ENCODE measurements at places on chromosomes 3 and 15. TPM values are rescaled to one million over a fixed set of nuclear protein-coding genes. Genes with fewer than 3 reads are reported as not detected.

OR4F6 gene
- total RNA-seq = not detected

LDHAL6B gene
- total RNA-seq = not detected

GAP43 gene
- total RNA-seq = not detected

GPR27 gene
- total RNA-seq = 2.1 TPM

TIGIT gene
- total RNA-seq = not detected

CAMK2N2 gene
- 1.3 TPM for total RNA-seq

ESYT3 gene
- 0.64 TPM for total RNA-seq

All from A549 treated with RU486 at 1 μM for 4 hours (cell line).